ENCODE measurements at places on chromosomes 7 and 10. TPM values are rescaled to one million over a fixed set of nuclear protein-coding genes. Genes with fewer than 3 reads are reported as not detected.

Gene CEP41
- total RNA-seq, result 10.0 TPM

Gene AZGP1
- total RNA-seq, result 31.8 TPM

Gene NXPH1
- total RNA-seq, result not detected

DNA sequence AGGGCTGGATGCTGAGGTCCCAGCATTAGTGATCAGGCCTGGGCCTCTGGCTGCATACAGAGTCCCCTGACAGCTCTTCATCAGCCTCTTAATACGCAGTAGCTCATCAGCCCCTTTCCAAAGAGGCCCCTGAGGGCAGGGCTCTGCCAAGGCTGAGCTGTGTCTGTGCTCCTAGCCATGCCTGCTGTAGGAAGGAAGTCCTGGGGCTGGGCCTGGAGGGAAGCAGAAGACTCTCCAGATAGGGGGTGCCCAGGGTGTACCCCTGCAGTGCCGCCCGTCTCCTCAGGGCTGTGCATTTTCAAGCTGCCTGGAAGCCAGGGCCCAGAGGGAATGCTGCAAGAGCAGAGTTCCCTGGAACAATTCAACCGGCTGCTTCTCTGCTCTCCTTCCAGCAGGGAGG, 7.3 kb upstream of the RET start:
- no peaks in the 10 kb centered on the region for H3K4me1 ChIP-seq
- no peaks in the 10 kb centered on the region for H3K36me3 ChIP-seq
- no peak overlapping the region for H3K4me3 ChIP-seq
- no peak overlapping the region for H3K27ac ChIP-seq
- no peak for DNase-seq

Gene TCAF1
- total RNA-seq, result 43.3 TPM
